DMS 273 treated with DMSO at 0.1 percent for 48 hours (cell line): ENCODE measurements at places on chromosomes 7 and 10.
A peak's percentile ranks its signal among the peaks of the same experiment; 100 is the strongest.

- DNase-seq = no peak
Observed at GRCh38 chr10:100138921-100139496, 46.8 kb downstream of the ERLIN1 start.

- no peak for DNase-seq
Observed at GRCh38 chr7:67671006-67671548, 674.4 kb downstream of the TYW1 start.

GRCh38 chr10:91708174-91708861 lies 75.4 kb upstream of the PPP1R3C start:
- peak; percentile 3 for DNase-seq

DNA sequence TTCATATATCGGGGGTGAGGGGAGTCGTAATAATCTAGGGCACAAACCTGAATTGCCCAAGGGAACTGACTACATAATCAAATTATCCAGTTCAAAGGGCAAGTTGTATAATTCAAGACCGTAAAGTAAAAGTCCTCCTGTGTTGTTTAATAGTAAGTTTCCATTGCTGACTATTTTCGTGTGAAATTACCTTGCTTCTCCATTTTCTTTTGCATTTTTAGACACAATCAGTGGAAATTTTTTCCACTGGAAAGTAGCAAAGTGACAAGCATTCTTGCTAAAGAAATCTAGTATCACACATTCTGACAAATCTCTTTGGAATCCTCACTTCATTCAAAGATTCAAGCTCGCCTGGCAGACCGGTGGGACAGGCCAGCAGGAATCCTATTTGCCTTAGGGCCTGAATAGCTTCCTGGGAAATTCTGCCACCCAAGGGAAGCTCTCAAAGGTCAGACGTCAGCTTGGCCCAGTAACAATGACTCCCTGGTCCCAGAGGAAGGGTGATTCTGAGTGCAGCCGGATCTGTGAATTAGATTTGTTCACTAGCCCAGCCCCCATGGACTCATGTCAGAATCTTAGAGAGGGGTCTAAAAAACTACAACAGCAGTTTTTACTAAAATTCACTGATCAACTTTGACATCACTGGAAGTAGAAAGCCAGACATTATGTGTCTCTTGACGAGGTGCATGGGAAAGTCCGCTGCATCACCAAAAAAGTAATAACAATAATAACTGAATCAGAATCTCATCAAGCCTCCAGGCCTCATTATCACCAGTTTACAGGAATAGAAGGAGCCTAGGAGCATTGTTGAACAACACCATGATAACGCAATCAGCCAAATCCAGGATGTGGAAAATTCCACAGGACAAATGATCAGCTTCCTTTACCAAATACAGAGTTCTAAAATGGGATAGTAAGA lies 161.0 kb downstream of the SKIDA1 start:
- DNase-seq = no peak

- no peak for DNase-seq
Observed at GRCh38 chr10:118694848-118695247, 59.9 kb downstream of the CACUL1 start.

GRCh38 chr10:50541921-50542320 lies 81.8 kb downstream of the SGMS1 start:
- DNase-seq = no peak

DNA sequence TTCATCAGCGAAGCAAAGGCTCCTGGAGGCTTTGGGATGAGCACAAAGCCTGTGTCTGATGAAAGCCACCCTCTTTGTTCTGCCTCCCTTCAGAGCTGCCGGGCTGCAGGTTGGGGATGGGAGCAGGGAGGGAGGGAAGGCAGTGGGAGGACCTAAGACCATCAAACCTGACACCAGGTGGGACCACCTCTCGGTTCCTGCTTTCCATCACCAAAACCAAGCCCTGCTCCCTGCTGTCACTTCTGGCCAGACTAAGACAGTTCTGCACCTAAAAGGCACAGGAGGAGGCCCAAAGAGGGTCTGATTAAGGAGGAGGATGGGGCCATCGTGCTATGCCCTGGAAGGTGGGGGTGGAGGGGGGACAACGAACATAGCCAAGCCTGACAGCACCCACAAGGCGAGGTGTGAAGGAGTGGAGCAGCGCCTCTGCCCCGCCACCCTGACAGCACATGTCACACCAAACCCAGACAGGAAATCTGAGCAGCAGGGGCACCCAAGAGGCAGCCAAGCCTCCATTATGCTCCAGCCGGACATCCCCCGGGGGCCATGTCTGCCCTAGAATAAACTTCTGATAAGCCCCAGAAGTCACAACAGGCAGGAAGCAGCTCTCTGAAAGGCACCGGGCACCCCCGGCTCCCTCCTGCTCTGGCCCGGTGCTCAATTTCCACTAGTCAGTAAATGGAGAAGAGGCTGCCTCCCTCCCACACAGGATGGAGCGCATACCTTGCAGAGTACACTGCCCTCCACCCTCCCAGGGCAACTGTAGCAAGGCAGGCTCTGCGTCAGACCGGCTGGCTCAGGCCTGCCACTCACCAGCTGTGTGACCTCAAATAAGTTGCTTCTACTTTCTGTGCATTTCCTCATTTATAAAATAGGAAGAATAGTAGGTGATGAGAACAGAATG lies 48.9 kb downstream of the DLG5 start:
- no peak for DNase-seq

DNA sequence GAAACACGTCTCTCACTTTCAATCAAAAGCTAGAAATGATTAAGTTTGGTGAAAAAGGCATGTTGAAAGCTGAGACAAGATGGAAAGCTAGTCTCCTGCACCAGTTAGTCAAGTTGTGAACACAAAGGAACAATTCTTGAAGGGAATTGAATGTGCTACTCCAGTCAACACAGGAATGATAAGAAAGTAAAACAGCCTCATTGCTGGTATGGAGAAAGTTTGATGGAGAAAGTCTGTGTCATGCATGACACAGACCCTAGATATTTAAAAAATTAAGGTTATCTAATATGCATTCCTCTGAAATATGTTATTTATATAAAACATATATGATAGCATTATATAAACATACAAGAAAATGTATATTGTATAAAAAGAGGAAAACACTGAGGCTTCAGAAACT lies 699.4 kb upstream of the FZD8 start:
- no peak for DNase-seq

DNA sequence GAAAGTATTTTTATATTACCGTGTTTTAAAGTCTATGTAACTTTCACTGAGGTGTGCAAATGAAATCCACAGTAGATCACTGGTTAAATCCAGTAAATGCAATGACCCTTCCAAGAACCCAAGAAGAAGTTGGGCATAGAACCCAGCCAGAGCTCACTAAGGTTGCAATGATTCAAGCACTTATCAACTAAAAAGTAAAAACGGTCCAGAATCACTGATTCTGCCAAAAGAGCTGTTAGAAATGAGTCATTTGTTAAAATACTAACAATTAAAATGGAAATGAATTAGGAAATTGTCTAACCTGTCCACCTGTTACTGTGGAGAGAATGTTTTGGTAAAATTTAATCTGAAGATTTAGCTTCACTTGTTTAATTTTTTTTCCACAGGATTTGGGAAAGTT lies 74.4 kb downstream of the ANK3 start:
- DNase-seq = no peak

DNA sequence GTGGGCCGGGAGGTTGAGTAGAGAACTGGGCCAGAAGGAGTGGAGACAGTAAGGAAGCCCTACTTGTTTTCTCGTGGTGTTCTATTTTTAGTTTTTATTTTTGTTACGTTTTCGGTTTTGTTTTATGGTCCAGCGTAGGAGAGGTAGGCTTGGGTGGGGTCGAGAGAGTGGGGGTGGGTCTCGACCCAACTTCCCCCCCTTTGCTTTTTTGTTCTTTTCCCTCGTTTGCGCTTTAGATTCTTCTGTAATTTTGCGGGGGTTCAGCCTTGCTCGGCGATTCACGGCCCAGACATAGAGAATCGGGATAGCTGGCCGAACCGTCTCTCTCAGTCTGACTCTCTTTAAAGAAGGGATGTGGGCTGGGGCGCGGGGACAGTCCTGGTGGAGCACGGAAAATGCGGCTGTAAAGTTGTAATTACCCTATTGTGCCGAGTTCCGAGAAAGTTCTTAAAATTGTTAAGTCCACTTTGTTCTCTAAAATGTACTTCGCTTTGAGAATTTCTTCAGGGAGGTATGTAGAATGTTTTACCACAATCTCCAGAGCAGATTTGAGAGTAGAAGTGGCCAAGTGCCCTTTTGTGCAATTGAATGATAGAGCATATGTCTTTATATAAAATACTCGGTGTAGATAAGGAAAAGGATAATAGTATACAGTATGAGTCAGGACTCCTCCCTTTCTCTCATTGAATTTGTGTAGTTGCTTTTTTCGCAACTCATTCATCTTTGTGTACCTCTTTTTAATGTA lies 816 bp downstream of the DMTF1 start:
- DNase-seq = no peak
